ENCODE measurements at places on chromosomes 5 and 9. TPM values are rescaled to one million over a fixed set of nuclear protein-coding genes. Genes with fewer than 3 reads are reported as not detected.

The ZFP2 gene
- 0.92 TPM for total RNA-seq

The CNTLN gene
- 9.9 TPM for total RNA-seq

The PCDHAC2 gene
- 0.31 TPM for total RNA-seq

The MARCHF3 gene
- total RNA-seq: 20.0 TPM

The SARDH gene
- total RNA-seq: 7.4 TPM

The ADAMTS12 gene
- 5.3 TPM for total RNA-seq

The SMIM3 gene
- total RNA-seq: 52.2 TPM

The PCDHGA3 gene
- total RNA-seq: 2.9 TPM

The PCDHA13 gene
- 0.19 TPM for total RNA-seq

The TAF11L7 gene
- not detected for total RNA-seq

The CDH18 gene
- total RNA-seq: 0.12 TPM

The RNF38 gene
- total RNA-seq: 5.2 TPM

The RICTOR gene
- 48.9 TPM for total RNA-seq

The MARCHF11 gene
- not detected for total RNA-seq

The PCDH12 gene
- 1.7 TPM for total RNA-seq

The SAXO1 gene
- under 0.01 TPM for total RNA-seq

The GRIN1 gene
- total RNA-seq: 0.06 TPM

The IGFBPL1 gene
- not detected for total RNA-seq

The VCAN gene
- 3,471 TPM for total RNA-seq
